ENCODE measurements at places on chromosomes 16 and 17.
A peak's percentile ranks its signal among the peaks of the same experiment; 100 is the strongest.

- DNase-seq: no peak
Observed at GRCh38 chr17:33370401-33370800, 77.3 kb upstream of the ASIC2 start.

GRCh38 chr17:37358098-37358829 lies 17.5 kb upstream of the C17orf78 start:
- DNase-seq: peak; percentile 59

- no peak for DNase-seq
Observed at GRCh38 chr17:59830007-59830630, 62.6 kb downstream of the TUBD1 start.

DNA sequence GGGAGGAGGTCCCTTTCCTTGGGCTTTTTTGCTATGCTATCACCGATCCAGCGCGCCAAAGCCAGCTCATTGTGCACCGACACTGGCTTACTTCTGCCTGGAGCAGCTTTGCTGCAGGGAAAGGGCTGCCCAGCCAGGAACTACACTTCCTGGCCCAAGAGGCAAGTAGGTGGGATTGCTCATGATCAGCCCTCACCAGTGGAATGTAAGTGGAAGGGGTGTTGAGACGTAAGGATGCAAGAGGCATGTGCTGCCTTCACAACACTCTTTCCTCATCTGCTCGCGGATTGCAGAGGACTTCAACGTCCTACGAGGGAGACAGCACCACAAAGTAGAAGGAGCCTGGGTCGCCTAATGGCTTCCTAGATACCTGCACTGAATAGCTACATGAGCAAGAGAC lies 104.3 kb upstream of the FOXF1 start:
- no peak for DNase-seq

DNA sequence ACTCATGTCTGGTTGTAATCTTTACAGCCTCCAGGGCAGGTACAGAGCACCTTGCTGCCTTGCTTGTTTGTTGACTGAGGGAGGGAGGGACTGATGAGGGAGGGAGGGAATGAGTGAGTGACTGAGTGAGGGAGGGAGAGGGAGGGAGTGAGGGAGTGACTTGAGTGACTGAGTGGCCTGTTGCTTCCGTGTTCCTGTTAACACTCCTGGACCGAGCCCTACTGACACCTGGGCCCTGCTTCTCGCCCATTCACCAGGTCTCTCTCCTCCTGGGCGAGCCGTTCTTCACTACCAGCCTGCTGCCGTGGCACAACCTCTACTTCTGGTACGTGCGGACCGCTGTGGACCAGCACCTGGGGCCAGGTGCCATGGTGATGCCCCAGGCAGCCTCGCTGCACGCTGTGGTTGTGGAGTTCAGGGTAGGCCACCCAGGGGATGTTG lies 41.2 kb downstream of the PRMT7 start:
- no peak for DNase-seq

DNA sequence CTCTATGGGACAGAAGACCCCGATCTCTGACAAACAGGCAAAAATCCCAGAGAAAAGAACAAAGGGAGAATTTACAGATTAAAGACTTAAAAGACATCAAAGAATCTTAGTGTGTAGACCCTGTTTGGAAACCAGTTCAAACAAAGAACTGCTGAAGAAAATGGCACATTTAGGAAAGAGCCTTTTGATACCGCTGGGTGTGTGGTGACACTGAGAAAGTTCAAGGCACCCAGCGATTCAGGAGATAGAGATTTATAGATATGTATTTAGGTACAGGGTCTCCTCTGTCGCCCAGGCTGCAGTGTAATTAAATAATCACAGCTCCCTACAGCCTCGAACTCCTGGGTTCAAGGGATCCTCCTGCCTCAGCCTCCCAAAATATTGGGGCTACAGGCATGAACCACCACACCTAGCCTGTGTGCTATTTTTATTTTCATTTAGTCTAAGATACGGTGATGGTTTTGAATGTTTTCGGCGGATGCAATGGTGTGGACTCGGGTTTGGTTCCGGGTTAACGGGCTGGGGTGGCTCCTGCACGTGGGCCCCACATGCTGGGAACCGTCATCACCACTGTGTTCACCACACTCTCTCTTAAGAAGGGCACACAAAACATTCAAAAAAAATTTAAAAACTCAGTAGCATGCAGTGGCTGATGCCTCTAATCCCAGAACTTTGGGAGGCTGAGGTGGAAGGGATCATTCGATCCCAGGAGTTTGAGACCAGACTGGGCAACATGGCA lies 114.0 kb downstream of the ZNF778 start:
- DNase-seq: no peak

DNA sequence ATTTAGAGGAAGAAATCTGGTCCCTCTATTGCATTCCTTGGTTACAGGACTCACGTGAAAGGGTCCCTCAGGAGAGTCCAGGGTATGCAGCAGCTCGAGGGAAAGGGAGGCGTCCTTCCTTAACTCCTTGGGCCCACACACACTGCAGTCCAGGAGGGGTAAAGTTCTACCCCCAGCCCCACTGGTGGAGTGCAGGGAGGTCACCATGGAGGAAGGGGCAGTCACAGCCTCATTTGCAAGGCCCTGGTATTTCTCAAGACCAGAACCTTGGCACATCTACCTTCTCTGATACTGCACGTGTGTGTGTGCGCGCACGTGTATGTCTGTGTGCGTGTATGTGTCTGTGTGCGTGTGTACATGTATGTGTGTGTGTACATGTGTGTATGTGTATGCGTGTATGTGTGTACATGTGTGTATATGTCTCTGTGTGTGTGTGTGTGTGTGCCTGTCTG lies 11.1 kb downstream of the HIC1 start:
- DNase-seq: no peak

DNA sequence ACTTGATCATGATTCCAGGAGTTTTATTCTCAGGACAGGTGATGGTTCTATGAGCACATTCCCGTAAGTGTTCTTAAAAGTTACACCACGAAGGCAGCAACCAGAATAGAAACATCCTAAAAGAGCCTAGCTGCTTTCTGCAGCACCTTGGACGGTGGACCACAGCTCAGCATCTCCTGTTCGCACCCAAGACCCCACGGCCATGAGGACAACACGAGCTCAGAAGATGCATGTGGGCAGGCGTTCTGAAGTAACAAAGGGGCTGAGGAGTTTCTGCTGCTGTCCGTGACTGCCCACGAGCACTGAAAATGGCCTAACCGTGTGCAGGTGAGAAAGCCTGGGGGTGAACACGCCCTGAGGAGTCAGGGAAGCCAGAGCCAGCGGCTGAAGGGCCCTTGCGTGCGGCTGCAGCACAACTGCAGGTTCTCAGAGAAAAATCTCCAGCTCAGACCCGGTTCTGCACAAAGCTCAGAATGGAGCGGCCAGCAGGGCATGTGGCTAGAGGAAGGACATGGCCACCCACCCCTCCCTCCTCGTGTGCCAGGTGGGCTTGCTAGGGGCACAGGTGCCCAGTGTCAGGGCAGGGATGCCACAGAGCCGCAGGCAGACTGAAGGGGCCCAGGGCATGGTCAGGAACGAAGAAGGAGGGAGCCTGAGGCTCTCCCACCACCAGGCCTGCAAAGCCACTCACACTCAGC lies 10.8 kb upstream of the C16orf95 start:
- no peak for DNase-seq

- no peak for DNase-seq
Observed at GRCh38 chr17:81479175-81480071, 33.2 kb downstream of the ACTG1 start.

GRCh38 chr17:30187573-30187972 lies 47.9 kb downstream of the SLC6A4 start:
- no peak for DNase-seq

DNA sequence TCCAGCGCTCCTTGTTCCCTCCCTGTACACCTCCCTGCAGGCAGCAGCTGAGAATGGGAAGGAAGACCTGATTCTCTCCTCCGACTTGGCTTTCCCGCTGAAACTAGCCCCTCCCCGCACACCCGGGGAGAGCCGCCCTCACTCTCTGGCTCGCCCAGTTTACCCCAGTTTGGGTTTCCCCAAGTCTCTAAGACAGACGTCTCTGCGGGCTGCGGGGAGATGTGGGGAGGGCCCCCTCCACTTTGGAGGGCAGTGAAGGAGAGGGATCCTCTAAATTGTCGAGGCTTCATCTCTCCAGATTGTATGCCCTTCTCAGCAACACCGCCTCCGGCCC lies 797 bp downstream of the GRB7 start:
- no peak for DNase-seq

Measured in cardiac muscle cell (in vitro differentiated cells and primary cell).